Breast epithelium (tissue), 4 donors: ENCODE measurements at places on chromosomes 2 and 18. TPM values are rescaled to one million over a fixed set of nuclear protein-coding genes. Genes with fewer than 3 reads are reported as not detected.

Gene SLC9A4
- total RNA-seq, result not detected

DNA sequence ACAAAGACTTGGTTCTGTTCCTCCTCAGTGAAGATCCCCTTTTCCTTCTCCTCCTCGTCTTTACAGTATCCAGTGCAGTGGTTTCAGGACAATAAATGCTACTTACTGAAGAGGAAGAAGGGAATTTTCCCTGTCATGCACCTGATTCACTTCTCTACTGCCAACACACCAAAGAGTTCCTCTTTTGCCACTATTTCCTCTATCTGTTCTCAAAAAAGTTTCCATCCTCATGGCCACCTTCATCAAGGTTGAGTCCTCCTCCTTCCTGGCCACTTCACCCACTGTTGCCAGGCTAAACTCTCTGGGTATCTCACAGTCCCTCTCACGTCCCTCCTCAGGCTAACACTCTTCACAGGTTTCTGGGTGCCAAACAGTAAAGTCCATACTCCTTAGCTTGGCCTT lies 41.7 kb downstream of the PLEKHM3 start:
- DNase-seq, result no peak
- no peaks in the 10 kb centered on the region for H3K4me1 ChIP-seq
- H3K27me3 ChIP-seq, result no peaks in the 10 kb centered on the region

Gene ANTXR1
- 52.7 TPM for total RNA-seq

Gene SLC4A5
- total RNA-seq, result 2.1 TPM

GRCh38 chr2:64124571-64124970 lies 19.6 kb downstream of the PELI1 start:
- DNase-seq, result no peak
- no peak overlapping the region for H3K4me3 ChIP-seq
- H3K4me1 ChIP-seq, result no peaks in the 10 kb centered on the region
- no peaks in the 10 kb centered on the region for H3K36me3 ChIP-seq
- no peaks in the 10 kb centered on the region for H3K27me3 ChIP-seq

DNA sequence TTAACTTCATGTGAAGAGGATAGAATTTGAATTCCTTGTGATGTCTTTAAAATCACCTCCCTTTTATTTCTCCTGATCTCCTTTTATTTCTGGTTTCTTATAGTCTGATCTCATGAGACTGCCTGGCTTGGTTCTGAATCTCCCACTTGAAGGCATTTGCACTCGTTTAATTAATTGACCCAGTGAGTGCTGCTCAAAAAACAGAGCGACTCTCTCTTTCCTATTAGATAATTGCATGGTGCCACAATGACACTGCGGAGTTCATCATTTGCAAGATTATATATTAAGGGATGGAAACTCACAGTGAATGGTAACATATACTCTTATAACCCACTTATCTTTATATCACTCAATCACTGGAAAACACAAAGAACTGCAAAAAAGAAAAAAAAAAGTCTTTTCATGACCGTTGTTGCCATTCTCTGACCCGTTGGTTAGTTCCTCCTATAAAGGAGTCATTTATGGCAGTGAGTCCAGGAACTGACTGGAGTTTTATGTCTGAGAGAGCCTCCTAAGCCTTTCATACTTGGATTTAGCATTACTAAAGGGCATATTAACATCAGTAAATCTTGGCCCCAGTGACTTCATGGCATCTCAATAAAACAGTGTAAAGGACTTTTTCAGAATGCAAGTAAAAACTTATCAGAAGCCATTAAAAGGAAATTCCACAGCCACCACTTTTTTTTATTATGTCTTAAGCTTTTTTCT lies 103.3 kb upstream of the EPHA4 start:
- H3K27me3 ChIP-seq, result no peaks in the 10 kb centered on the region
- no peak overlapping the region for H3K4me3 ChIP-seq
- H3K4me1 ChIP-seq, result no peaks in the 10 kb centered on the region
- H3K27ac ChIP-seq, result no peak overlapping the region

GRCh38 chr2:62302631-62303435 lies 106.9 kb downstream of the B3GNT2 start:
- DNase-seq, result no peak
- peaks cover 18% of the 10 kb centered on the region for H3K4me1 ChIP-seq
- H3K36me3 ChIP-seq, result no peaks in the 10 kb centered on the region
- H3K27ac ChIP-seq, result no peak overlapping the region

Gene NXPH2
- not detected for total RNA-seq

- H3K27ac ChIP-seq, result peak overlapping the region; percentile 5
- DNase-seq, result no peak
- H3K36me3 ChIP-seq, result no peaks in the 10 kb centered on the region
- peaks cover 15% of the 10 kb centered on the region for H3K4me1 ChIP-seq
Observed at GRCh38 chr2:70083344-70084156, 3.7 kb upstream of the PCBP1 start.

Gene UGT1A9
- not detected for total RNA-seq

Gene CSRNP3
- total RNA-seq, result 1.4 TPM

- H3K4me3 ChIP-seq, result peak overlapping the region; percentile 40
- DNase-seq, result no peak
- no peaks in the 10 kb centered on the region for H3K4me1 ChIP-seq
- peaks cover 82% of the 10 kb centered on the region for H3K27me3 ChIP-seq
- H3K27ac ChIP-seq, result no peak overlapping the region
Observed at GRCh38 chr2:74515271-74515980, 1.2 kb downstream of the TLX2 start.

GRCh38 chr2:47414682-47415458 lies 11.9 kb downstream of the MSH2 start:
- no peak for DNase-seq
- no peak overlapping the region for H3K4me3 ChIP-seq
- no peaks in the 10 kb centered on the region for H3K36me3 ChIP-seq

Gene RMDN2
- total RNA-seq, result 9.8 TPM

DNA sequence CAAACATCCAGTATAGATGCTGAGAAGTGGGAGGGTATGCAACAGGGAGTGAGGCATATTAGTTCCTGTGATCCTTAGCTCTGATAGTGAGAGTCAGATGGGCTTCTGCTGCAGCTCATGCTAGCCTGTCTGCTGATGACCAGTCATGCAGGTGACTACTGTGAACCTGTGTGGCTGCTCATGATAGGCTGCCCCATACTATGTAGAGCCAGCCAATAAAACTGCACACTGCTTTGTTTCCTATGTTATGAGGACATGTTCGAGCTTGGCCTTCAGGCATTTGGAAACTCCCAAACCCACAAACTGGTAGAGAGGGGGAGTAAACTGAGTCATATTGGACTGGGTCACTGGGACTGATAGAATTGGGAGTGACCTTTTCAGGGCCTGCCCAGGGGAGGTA lies 20.1 kb upstream of the SERPINE2 start:
- no peaks in the 10 kb centered on the region for H3K4me1 ChIP-seq
- no peak overlapping the region for H3K4me3 ChIP-seq
- no peaks in the 10 kb centered on the region for H3K36me3 ChIP-seq
- no peak for DNase-seq
- no peak overlapping the region for H3K27ac ChIP-seq

- no peaks in the 10 kb centered on the region for H3K27me3 ChIP-seq
- H3K4me1 ChIP-seq, result no peaks in the 10 kb centered on the region
- DNase-seq, result no peak
- no peak overlapping the region for H3K4me3 ChIP-seq
Observed at GRCh38 chr2:211516537-211516936, 960.1 kb downstream of the CPS1 start.

- H3K4me1 ChIP-seq, result no peaks in the 10 kb centered on the region
- no peaks in the 10 kb centered on the region for H3K36me3 ChIP-seq
- H3K27me3 ChIP-seq, result no peaks in the 10 kb centered on the region
- no peak overlapping the region for H3K27ac ChIP-seq
- H3K4me3 ChIP-seq, result no peak overlapping the region
- no peak for DNase-seq
Observed at GRCh38 chr18:30186245-30186644, 856.3 kb downstream of the DSC3 start.

DNA sequence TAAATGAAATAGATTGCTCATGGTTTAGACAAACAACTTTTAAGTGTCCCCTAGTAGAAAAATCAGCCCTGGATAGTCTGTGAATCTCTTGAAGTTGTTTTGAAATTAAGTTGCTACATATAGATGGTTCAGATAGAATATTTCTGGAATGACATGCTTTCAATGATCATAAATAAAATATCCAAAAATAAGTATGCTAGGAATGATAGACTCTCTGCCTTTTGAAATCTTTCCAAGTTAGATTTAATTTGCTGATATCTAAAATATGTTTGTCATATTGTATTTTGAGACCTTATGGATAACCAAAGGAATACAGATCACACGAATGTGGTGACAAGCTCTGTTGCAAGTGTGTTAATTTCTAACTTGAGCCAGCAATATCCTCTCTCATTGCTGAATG lies 488.7 kb downstream of the THSD7B start:
- H3K36me3 ChIP-seq, result no peaks in the 10 kb centered on the region
- no peak for DNase-seq
- H3K27ac ChIP-seq, result no peak overlapping the region
- H3K4me3 ChIP-seq, result no peak overlapping the region
- no peaks in the 10 kb centered on the region for H3K27me3 ChIP-seq
- no peaks in the 10 kb centered on the region for H3K4me1 ChIP-seq

GRCh38 chr2:186570604-186571003 lies 19.3 kb upstream of the ITGAV start:
- H3K27ac ChIP-seq, result no peak overlapping the region
- H3K4me3 ChIP-seq, result no peak overlapping the region
- H3K4me1 ChIP-seq, result no peaks in the 10 kb centered on the region
- H3K27me3 ChIP-seq, result no peaks in the 10 kb centered on the region
- H3K36me3 ChIP-seq, result no peaks in the 10 kb centered on the region
- no peak for DNase-seq

DNA sequence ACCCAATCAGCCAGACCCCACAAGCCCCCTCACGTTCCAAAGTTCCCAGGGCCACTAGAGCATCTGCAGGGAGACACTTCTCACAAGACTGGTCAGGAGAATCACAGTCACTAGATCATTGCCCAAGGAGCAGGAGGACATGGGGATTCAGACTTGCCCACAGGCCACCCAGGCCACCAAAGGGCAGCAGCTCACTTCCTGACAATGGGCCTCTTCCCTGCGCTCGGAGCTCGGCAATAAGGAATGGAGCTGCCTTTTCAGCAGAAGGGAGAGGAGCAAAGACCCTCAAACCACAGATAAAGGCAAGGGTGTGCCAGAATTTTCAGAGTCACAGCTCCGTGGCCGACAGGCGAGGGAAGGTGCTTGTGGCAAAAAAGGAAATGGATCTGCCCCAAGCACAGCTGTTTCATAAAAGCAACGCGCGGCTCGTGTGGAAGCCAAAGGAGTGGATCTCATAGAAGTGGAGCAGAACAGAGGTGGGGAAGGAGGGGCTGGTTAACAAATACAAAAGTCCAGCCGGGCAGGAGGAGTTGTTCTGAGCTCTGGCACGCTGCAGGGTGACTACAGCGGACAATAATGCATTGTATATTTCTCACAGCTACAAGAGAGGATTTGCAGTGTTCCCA lies 72.1 kb downstream of the EDAR start:
- H3K4me3 ChIP-seq, result no peak overlapping the region
- H3K36me3 ChIP-seq, result no peaks in the 10 kb centered on the region
- DNase-seq, result no peak
- H3K4me1 ChIP-seq, result no peaks in the 10 kb centered on the region

- H3K27me3 ChIP-seq, result no peaks in the 10 kb centered on the region
- no peak overlapping the region for H3K27ac ChIP-seq
- no peaks in the 10 kb centered on the region for H3K36me3 ChIP-seq
- DNase-seq, result no peak
Observed at GRCh38 chr2:84996909-84997308, 25.9 kb downstream of the KCMF1 start.

DNA sequence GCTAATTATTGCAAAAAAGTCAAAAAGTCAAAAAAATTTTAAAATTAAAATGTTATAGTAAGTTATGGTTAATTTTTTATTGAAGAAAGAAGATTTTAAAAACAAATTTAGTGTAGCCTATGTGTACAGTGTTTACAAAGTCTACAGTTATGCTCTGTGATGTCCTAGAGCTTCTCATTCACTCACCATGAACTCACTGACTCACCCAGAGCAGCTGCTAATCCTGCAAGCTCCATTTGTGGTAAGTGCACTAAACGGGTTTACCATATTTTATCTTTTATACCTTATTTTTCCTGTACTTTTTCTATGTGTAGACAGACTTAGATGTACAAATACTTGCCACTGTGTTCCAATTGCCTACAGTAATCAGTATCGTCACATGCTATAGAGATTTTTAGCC lies 788.2 kb downstream of the DSC3 start:
- H3K27me3 ChIP-seq, result no peaks in the 10 kb centered on the region
- H3K27ac ChIP-seq, result no peak overlapping the region
- H3K4me1 ChIP-seq, result no peaks in the 10 kb centered on the region

DNA sequence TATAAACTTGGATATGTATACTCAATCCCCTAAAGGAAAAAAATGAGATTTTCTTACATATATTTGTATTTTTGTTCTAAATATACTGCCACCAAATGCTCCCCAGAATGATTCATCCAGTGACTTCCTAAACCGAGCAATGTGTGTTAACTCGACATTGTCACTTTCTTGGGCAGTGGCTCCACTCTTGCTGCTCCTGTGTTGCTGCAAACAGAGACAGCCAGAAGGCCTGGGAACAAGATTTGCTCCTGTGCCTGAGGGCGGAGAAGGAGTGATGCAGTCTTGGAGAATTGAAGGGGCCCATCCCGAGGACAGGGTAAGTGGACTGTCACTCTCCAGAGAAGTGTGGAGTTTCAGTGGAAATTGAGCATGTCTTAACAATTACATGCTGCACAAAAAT lies 32.7 kb downstream of the DSG4 start:
- no peak overlapping the region for H3K27ac ChIP-seq
- H3K4me3 ChIP-seq, result no peak overlapping the region
- no peaks in the 10 kb centered on the region for H3K36me3 ChIP-seq
- DNase-seq, result no peak
- H3K27me3 ChIP-seq, result no peaks in the 10 kb centered on the region

Gene C1QL2
- total RNA-seq, result not detected

GRCh38 chr2:64641599-64641998 lies 12.1 kb downstream of the SERTAD2 start:
- H3K27ac ChIP-seq, result no peak overlapping the region
- DNase-seq, result no peak
- no peaks in the 10 kb centered on the region for H3K4me1 ChIP-seq
- no peaks in the 10 kb centered on the region for H3K27me3 ChIP-seq
- H3K36me3 ChIP-seq, result no peaks in the 10 kb centered on the region

Gene CPLX4
- total RNA-seq, result not detected

- H3K27ac ChIP-seq, result peak overlapping the region; percentile 76
- DNase-seq, result no peak
- H3K27me3 ChIP-seq, result peaks cover 67% of the 10 kb centered on the region
- H3K4me1 ChIP-seq, result no peaks in the 10 kb centered on the region
- no peaks in the 10 kb centered on the region for H3K36me3 ChIP-seq
Observed at GRCh38 chr2:170714381-170715061, 616 bp upstream of the SP5 start.
